Left renal cortex interstitium (tissue), 4 donors: ENCODE measurements at places on chromosomes 13 and 19. TPM values are rescaled to one million over a fixed set of nuclear protein-coding genes. Genes with fewer than 3 reads are reported as not detected.

DNA sequence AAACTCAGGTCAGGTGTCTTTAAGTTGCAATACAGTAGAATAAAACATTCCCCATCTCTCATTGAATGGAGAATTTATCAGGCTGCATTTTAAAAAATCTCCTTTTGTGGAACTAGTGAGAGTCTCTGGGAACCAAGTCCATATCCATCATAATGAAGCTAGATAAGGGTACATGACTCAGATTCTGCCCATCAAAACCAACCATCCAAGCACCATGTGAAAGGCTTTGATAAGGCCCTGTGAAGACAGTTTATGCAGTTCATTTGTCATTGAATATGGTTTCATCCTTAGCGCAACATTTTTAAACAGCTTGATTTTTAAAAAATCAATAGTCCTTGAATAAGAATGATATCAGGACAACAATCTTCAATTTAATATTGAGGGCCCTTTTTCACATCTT lies 56.3 kb upstream of the DIAPH3 start:
- no peak for DNase-seq

GRCh38 chr13:84237143-84237542 lies 354.9 kb upstream of the SLITRK1 start:
- DNase-seq: no peak

DNA sequence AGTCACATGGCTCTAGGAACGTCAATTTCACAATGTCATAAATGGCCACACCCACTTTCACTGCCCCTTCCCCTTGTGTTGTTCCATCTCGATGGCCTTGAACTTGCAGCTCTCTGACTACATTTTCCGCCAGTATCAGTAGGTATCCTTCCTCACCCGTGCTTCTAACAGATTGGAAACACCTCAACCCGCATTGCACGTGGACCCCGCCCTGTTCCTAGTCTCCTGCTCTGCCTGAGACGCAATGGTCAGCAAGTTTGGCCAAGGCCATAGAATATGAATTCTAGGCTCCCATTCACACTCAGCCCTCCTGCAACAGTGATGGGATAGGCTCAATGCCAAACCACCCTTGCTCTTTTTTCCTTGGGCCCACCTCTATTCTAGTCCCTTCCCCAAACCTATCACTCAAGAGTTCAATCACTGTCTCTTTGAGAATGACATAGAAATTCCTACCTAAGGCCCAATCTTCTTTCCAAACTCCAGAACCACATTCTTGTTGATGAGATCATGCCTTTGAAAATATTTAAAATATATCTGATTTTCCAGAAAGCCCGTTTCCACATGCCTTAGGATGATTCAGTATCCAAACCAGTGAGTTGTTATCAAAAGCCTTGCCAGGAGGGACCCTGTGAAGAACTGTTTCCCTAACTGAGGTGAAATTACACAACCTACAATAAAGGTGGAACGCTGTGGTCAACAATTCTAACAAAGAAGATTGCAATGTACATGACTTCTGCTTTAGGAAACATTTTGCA lies 334.6 kb downstream of the MYO16 start:
- no peak for DNase-seq

GRCh38 chr19:23789246-23789645 lies 30.6 kb upstream of the ZNF681 start:
- no peak for DNase-seq

- no peak for DNase-seq
These were observed 47.4 kb upstream of the UBAC2 start for GRCh38 chr13:99153219-99153618.

Gene CACNG7
- 0.99 TPM for polyA plus RNA-seq

Gene FGF21
- polyA plus RNA-seq: not detected

Gene NOTCH3
- 123 TPM for polyA plus RNA-seq

GRCh38 chr19:19050104-19050503 lies 13.7 kb upstream of the SLC25A42 start:
- DNase-seq: no peak

GRCh38 chr13:105135852-105136615 lies 1399.4 kb downstream of the EFNB2 start:
- DNase-seq: no peak

DNA sequence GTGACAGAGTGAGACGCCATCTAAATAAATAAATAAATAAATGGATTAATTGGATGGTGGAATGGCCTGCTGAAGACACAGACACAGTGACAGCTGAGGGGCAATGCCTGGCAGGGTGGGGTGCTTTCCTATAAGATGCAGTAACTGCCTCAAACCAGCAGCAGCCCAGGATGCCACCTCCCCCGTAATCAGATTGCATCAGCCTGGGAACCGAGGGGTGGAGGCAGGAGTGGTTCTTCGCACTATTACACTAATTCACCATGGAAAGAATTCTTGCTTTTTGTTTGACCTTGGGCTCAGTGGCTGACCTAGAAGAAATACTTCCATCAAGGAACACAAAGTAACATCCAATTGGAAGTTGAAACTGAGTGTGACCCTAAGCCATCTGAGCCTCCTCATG lies 31.6 kb upstream of the USP12 start:
- DNase-seq: no peak

GRCh38 chr19:6041991-6042481 lies 64.1 kb upstream of the RANBP3 start:
- no peak for DNase-seq

Gene CBARP
- polyA plus RNA-seq: 2.5 TPM

DNA sequence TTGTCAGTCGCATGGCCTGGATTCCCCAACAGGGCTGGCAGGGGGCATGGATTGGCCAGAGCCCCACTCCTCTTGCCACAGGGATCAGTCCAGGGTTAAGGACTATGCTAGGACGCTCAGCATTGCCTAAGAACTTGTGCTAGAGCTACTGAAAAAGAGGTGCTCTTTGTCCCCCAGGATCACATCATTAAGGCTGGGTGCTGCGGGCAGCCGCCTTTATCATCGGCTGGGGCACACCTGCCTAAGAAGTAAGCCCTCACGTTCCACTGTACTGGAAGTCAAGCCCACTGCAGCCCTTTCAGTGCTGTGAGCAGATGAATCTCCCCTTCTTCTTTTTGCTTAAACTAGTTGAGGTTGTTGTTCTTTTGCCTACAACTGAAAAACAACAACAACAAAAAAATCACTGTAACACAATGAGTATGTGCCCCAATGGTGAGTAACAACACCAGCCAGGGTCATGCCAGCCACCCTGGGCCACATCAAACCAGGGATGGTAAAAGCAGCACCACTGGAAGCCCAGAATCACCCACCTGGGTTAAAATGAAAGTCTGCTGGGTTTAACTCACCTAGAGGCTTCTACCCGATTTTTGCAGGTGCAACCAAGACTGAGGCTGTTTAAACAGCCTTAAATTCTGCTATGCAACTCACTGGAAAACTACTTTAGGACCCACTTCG lies 20.6 kb downstream of the STK24 start:
- DNase-seq: no peak

DNA sequence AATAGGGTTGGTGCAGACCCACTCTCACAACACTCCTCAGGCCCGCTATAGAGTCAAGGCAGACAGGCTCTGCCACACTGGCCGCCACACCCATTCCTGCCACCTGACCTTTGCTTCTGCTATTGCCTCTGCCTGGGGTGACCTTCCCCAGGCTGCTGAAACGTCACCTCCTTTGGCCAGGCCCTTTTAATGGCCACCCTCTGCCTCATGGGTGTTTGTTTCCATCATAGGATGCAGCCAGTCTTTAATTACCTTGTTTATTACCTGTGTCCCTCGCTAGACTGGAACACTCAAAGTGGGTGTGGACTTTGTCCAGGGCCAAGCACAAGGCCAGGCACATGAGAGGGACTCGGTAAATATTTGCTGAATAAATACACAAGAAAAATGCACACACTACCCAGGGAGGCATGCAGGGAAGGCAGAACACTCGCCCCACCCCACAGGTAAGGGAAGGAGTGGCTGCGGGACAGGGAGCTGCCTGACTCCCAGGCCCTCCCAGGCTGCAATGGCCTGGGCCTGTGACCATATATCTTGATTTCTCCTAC lies 3.2 kb downstream of the LSM4 start:
- no peak for DNase-seq

GRCh38 chr19:13613447-13613846 lies 107.2 kb upstream of the CACNA1A start:
- no peak for DNase-seq

Gene GNA15
- polyA plus RNA-seq: 1.3 TPM

- no peak for DNase-seq
These were observed 50.2 kb upstream of the GTF3A start for GRCh38 chr13:27374126-27374613.

DNA sequence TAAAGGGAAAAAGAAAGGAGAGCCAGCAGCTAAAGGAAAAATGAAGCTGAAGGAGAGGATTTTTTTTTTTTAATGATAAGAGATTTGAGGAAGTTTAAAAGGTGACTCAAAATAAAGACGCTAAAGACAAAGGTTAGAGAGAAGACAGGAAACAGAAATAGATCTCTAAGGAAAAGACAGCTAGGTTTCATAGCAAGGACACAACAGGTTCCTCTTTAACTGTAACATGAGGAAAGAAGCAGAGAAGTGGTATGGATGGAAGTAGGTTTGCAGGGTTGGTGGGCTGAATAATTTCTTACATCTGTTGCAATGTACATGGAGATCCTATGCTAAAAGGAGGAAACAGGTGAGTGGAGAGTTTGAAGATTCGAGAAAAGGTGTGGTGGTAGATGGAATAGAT lies 107.5 kb downstream of the MYCBP2 start:
- no peak for DNase-seq

DNA sequence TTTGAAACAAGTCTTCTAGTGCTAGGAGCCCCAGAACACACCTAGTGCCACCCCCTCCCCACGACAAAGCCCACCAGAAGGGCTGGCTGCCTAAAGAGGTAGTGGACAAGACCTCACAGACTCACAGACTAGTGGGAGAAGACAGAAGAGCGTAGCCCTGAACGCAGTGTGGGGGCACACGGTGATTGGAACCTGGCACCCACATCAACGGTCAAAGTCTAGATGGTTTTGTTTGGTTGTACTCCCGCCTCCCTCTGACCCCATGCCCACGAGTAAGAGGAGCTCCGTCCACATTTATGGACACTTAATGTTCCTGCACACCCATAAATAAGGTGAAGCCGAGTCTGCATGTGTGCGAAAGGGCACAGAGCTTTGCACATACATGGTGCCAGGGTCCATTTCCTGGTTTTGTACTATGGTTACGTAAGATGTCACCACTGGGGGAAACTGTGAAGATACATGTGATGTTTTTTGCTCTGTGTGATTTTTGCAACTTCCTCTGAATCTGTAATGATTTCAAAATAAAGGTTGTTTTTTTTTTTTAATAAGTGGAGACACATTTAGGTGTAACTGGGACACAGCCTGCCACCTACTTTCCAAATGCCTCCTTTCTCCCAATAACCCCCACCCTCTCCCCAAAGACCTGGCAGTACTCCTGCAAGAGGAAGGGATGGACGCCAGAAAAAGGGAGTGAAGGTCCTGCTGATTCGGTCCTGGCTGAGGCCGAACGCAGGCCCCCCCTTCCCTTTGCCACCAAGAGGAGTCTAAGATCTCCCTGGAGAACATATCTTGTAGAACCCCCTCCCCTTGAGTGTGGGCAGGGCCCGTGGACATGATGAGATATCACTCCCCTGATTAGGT lies 72.8 kb downstream of the GNG7 start:
- no peak for DNase-seq

Gene JSRP1
- polyA plus RNA-seq: 0.94 TPM

DNA sequence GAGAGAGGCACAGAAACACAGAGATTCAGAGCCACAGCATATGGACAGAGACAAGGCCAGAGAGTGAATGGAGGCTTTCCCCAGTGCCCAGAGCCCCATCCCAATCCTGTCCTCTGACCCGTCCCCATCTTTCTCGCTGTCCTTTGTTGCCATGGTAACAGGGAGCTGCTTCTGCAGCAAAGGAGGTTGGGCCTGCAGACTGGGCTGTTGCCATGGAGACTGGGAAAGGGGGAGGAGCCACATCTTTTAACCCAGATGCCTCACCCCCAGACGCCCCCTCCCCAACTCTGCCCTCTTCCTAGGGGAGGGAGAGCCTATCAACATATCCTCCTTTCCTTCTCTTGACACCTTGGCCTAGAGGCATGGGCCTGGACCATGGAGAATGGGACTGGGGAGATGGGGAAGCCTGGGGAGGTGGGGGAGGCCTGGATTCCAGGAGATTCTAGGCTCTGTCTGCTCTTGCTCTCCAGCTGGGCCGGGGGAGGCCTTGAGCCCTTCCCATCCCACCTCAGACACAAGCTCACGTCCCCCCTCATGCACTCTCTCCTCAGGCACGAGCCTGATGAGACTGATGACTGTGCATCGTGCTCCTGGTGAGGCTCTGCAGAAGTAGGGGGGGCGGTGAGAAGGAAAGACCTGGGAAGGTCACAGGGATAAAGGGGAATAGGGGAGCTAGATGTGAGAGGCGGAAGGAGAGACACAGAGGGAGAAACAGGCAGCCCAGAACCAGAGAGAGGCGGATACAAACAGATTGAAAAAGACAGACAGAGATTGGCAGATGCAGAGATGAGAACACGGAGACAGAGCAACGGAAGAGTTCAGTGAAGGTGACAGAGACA lies 2.1 kb upstream of the ATP1A3 start:
- DNase-seq: no peak

DNA sequence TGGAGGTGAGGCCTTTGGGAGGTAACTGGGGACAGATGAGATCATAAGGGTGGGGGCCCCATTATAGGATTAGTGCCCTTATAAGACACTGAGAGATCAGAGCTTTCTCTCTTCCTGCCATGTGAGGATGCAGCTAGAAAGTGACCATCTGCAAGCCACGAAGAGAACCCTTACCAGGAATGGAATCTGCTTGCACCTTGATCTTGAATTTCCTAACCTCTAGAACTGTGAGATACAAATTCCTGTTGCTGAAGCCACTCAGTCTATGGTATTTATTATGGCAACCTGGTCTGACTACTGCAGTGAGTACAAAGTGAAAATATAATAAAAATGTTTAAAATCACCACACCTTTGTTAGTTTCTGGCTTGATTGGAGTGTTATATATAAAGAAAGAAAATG lies 388.0 kb downstream of the LMO7 start:
- no peak for DNase-seq

GRCh38 chr13:30065181-30065580 lies 214.8 kb upstream of the UBL3 start:
- no peak for DNase-seq

- DNase-seq: no peak
These were observed 4.9 kb downstream of the CCDC122 start for GRCh38 chr13:43874504-43875092.

DNA sequence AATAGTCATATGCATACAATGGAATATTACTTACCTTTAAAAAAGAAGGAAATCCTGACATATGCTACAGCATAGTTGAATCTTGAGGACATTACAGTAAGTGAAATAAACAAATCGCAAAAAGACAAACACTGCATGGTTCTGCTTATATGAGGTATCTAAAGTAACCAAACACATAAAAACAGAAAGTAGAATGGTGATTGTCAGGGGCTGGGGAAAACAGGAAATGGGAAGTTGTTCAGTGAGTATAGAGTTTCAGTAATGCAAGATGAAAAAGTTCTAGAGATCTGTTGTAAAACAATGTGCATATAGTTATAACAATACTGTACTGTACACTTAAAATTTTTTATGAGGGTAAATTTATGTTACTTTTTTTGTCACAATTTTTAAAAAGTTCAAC lies 219.4 kb downstream of the KLF5 start:
- DNase-seq: no peak
